ENCODE measurements at places on chromosomes 2 and 18. TPM values are rescaled to one million over a fixed set of nuclear protein-coding genes. Genes with fewer than 3 reads are reported as not detected.

DNA sequence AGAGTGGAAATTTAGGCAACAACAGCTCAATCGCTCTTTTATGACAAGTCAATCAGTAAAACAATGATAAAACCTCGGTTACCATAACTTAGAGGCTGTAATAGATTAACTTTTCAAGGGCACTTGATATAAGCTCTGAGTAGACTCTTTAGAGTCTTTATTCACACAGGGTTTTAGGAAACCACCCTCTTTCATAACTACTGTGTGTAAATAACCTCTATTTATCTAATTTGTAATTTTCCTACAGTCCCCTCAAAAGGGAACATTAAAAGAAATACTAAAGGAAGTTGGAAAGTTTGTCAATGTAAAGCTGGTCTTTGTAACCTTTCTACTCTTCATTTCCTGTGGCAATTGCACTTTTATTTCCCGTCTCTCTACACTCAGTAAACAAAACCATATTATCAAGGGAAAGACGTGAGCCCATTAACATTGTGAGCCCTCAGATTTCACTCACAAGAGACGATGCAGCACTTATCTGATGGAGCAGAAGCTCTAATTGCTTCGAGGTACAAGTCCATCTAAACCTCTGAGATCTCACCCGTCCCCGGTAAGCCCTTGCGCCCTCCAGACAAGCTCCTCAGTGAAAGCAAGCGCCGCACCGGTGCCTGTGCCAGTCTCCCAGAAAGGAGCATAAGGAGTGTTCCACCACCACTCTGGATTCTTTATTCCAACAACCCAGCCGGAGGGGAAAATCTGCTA is 1.1 kb upstream of the HOXD1 start:
- no peak for DNase-seq

OTOS gene
- not detected for polyA plus RNA-seq

DNA sequence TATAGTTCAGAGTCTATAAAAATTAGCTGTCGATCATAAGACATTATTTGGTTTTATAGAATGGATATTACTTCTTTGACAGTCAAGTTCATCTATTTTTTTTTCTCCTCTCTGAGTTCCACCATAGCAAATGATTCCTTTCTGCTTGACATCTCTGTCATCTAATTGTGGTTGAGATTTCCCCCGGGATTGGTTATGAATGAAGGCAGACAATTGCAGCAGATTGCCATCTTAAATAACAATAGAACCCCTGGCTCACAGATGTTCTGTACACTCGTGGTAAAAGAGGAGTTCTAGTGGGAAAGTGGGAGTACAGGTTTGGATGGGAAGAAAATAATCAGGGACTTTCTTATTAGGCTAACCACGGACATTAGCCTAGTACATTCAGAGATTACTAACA is 292.1 kb upstream of the NRXN1 start:
- DNase-seq = no peak

DNA sequence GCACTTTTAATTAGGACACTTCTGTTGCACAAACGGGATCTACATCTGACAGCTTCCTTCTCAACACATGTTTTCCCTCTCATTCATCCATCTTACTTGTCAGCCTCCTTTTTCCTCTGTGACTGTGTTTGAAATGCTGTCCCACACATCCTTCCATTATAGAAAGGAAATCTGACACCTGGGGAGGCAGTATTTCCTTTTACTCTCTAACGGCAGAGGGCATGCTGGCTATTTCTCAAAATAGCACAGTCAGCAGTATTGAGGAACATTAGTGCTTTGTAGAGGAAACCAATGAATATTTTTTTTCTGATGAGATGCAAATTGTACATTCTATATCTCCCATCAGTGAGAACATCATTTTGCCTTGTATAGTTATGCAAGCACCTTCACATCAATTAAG is 668.7 kb downstream of the SLC4A3 start:
- no peak for DNase-seq
